ENCODE measurements at places on chromosomes 1 and 21. TPM values are rescaled to one million over a fixed set of nuclear protein-coding genes. Genes with fewer than 3 reads are reported as not detected.

Gene NEK2
- 7.2 TPM for total RNA-seq

Gene HIVEP3
- total RNA-seq: 1.2 TPM

Gene GJC2
- 3.3 TPM for total RNA-seq

Gene BMP8A
- 0.98 TPM for total RNA-seq

Gene ELF3
- 0.10 TPM for total RNA-seq

Gene UBASH3A
- not detected for total RNA-seq

Gene PLEKHA6
- 13.9 TPM for total RNA-seq

Gene ILDR2
- total RNA-seq: not detected

Gene MFAP2
- total RNA-seq: 26.2 TPM

Gene GSTM5
- total RNA-seq: under 0.01 TPM

Gene SERPINC1
- total RNA-seq: not detected

Gene FCMR
- 0.38 TPM for total RNA-seq

Gene GIPC2
- total RNA-seq: 14.7 TPM

Gene KRTAP12-2
- total RNA-seq: not detected

Gene CHD1L
- total RNA-seq: 32.7 TPM

Gene DUSP10
- total RNA-seq: 6.7 TPM

Gene HCRTR1
- 1.3 TPM for total RNA-seq

Gene KCNE1
- total RNA-seq: 0.10 TPM

Gene RIT1
- 48.0 TPM for total RNA-seq

Gene MROH7
- total RNA-seq: 0.10 TPM

Gene CLCA1
- total RNA-seq: not detected

Gene MAP10
- 2.0 TPM for total RNA-seq

Gene PTGFRN
- total RNA-seq: 97.0 TPM

Gene LCE6A
- total RNA-seq: not detected

Gene TINAGL1
- 655 TPM for total RNA-seq

Gene NDC1
- 31.0 TPM for total RNA-seq

Gene AJAP1
- not detected for total RNA-seq

Gene JAM2
- 1.8 TPM for total RNA-seq

Gene SMCP
- total RNA-seq: not detected

Gene FOXD2
- total RNA-seq: 0.33 TPM

Gene MSH4
- 0.10 TPM for total RNA-seq

Gene TMEM79
- 1.9 TPM for total RNA-seq

Gene ITGB2
- total RNA-seq: 0.33 TPM

Gene S100A7
- total RNA-seq: not detected

Gene FAM151A
- not detected for total RNA-seq

Gene FLG2
- not detected for total RNA-seq

Gene RIIAD1
- total RNA-seq: not detected

Gene CYP2J2
- total RNA-seq: 0.19 TPM

Gene WNT4
- total RNA-seq: 1.4 TPM

Gene CENPL
- 20.7 TPM for total RNA-seq

Data from vein endothelial cell (primary cell).